ENCODE measurements at places on chromosomes 5 and 9. TPM values are rescaled to one million over a fixed set of nuclear protein-coding genes. Genes with fewer than 3 reads are reported as not detected.

The HSPB3 gene
- not detected for total RNA-seq

The HNRNPH1 gene
- total RNA-seq, result 366 TPM

- DNase-seq, result no peak
Observed at GRCh38 chr9:114909661-114910060, 20.7 kb downstream of the TNFSF8 start.

- DNase-seq, result no peak
Observed at GRCh38 chr9:93591301-93592007, 15.1 kb downstream of the PHF2 start.

The LCN2 gene
- total RNA-seq, result 35.0 TPM

DNA sequence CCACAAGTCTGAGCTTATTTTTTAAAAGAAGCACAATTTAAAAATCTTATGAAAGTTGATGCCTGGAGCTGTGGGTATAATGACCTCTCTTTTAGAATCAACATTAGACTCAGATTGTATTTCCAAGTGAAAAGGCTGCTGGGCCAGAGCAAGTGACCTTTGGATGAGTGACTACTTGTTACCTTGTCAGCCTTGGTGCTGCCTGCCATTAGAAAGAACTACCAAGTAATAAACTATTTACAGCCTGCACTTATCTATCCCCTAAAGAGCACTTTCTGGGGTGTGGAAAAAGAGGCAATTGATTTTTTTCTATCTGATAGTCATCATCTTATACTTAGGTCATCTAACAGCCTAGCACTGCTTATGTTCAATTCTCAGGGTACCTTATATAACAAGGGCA lies 134.9 kb upstream of the FBXL17 start:
- no peak for DNase-seq

DNA sequence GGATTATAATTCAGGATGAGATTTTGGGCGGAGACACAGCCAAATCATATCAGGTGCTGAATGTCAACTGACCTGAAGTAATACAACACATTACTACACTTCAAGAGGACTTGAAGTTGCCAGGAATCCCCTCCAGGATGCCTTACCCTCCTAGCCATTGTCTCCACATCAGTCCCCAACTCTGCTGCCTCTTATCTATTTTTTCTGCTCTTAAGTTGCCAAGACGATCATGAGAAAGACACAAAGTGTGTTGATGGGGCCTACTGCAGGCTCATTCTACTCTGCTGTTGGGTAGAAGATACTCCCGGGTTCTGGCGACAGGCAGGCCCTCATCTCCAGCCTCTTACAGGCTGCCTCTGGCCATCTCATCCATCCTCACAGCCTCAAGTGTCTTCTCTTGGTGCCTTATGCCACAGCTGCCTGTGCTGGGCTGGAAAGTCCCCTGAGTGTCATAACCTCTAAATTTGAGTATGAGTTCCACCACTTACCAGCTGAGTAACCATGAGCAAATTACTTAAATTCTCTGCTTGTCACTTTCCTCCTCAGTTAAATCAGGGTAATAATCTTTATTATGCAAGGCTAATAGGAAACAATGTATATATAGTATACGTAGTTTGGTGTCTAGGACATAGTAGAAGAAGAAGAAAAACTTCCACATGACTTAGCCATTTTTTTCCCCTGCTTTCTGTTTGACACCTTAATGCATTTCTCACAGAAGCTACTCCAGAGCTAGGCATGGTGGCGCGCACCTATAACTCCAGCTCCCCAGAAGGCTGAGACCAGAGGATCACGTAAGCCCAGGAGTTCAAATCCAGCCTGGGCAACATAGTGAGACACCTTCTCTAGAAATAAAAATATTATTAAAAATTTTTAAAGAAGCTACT lies 73.0 kb upstream of the SNX2 start:
- no peak for DNase-seq

The OR2Y1 gene
- total RNA-seq, result not detected

DNA sequence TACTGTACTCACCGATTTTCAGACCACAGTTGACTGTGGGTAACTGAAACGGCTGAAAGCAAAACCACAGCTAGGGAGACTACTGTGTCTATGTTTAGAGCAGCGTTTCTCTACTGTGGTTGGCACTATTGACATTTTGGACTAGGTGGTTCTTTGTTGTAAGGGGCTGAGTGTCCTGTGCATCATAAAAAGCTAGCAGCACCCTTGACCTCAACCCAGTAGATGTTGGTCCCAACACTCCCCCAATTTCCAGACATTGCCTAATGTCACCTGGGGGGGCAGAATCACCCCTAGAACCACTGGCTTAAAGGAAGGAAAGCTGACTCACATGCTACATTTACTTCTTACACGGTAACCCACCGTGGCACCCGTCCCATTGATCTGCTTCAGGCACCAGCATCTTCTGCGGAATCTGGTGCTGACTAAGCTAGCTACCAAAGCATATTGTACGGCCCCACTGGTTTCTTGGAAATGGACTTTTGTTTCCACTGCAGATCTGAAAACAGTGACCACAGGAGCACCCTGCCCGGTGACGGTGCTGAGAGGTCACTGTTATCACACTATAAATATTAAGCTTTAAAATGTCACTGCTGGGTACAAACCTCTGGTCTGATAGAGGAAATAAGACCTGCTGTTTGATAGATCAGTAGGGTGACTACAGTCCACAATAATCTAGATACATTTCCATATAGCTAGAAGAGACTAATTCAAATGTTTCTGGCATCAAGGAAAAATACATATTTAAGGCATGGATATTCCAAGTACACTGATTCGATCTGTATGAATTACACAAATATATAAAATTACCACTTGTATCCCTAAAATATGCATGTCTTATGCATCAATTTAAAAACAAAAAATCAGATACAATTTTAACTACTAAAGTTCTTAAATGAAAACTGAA lies 151.4 kb downstream of the HSD17B3 start:
- DNase-seq, result no peak

DNA sequence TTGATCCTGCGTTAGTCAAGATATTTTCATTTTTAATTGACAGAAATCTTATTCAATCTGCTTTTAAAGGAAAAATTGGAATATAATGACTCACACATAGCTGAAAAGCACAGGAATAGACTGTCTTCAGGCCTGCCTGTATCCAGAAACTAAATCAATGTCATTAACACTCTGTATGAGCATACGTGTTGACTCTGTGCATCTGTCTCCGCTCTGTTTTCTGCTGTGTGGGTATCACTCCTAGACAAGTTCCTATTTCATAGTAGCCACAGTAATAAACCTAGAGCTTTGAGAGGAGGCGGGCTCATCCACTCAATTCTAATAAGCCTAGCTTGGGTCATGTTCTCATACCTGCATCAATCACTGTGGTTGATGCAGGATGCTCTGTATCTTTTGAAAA lies 267.6 kb downstream of the KCTD16 start:
- no peak for DNase-seq

DNA sequence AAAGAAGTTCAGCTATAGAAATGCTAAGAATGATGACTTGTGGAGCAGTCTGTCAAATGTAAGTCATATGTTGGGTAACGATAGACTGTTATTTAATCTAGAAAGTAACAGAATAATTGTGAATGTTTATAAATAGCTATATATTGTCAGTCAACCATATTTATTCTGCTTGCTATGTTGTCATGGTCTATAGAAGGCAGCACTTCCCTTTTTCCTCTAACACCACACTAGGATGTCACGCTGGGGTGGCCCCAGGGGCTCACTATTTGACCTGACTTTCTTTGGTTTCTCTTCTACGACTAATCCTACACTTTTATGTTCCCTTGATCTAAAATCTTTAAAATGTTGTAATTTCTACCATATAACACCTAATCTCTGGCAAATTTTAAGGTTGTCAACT lies 20.5 kb downstream of the ERAP2 start:
- DNase-seq, result no peak

DNA sequence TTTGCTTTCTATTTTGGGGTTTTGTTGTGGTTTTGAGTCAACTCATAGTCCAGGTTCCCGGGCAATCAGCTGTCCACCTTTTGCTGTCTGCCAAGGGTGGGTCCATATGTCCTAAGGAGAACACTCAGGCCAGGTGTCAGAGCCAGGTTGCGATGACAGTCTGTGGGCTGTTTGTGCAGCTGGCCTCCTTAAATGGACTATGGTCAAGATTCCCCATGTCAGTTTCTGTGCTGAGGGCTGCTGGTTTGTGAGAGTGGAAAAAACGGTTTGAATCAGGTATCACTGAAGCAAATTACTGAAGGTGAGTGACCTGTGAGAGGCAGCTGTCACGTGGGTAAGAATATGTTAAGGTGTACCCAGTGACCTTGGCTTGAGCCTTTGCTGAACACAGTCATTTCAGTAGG lies 33.0 kb downstream of the SNX30 start:
- DNase-seq, result no peak
